ENCODE measurements at places on chromosomes 4 and X.

GRCh38 chr4:4721636-4722035 is 137.8 kb upstream of the MSX1 start:
- no peak for DNase-seq

DNA sequence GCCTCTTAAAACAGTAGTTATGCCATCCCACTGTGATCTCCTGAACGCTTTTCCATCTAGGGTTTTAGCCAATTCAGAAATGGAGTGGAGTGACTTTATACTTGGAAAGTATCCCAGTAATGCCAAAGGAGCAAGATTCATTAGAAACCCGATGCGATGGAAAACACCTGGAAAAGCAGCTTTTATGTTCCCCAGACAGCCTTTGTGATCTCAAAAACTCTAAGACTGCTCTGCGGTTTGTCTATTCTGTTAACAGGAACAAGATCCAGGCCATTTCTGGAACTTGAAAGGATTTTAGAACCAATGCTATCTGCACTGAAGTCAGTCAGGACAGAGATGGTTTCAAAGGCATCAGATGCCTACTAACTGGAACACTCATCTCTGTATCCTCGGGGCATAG is 145.1 kb downstream of the APBB2 start:
- DNase-seq: no peak

DNA sequence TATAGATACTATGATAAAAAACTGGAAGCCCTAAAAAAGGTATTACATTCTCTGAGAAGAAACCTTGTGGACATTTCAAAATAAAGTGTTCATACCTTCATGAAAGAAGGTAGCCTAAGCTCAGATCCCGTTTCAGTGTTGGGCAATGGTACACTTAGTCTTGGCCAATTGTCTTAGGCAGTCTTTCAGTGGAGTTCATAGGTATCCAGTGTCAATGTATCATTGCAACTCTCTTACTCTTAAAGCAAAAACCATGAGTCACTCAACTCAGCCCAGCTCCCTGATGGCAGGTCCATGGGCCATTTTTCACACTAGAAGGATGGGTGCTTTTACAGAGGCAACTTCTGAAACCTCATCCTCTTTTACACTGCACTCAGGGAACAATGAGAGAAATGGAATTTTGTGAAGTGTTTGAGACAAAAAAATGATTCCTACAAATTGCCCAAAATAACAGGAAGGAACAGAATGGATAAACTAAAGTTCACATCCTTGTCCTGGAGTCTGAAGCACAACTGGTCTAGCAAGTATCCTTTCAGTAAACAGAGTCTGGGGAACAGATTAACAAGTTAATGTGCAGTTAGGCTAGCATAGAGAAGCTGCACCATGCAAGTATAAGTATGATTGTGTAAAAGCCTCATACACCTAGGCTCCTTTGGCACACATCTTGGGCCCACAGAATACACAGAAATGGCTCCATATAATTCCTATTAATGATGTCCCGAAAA is 7.0 kb upstream of the ZNF827 start:
- DNase-seq: no peak

- no peak for DNase-seq
Measured at GRCh38 chrX:10615931-10616774, 4.2 kb downstream of the MID1 start.

GRCh38 chr4:133474501-133474900 is 325.4 kb downstream of the PCDH10 start:
- DNase-seq: no peak

GRCh38 chr4:35802644-35803043 is 441.7 kb downstream of the ARAP2 start:
- DNase-seq: no peak

GRCh38 chrX:44705817-44706551 is 137.8 kb upstream of the DUSP21 start:
- no peak for DNase-seq

Measured in osteocyte (in vitro differentiated cells).